ENCODE measurements at places on chromosomes 1 and 21.

- no peak for DNase-seq
Measured at GRCh38 chr1:8711151-8711550, 106.3 kb downstream of the RERE start.

- DNase-seq, result no peak
Measured at GRCh38 chr1:226597616-226598454, 49.3 kb downstream of the STUM start.

DNA sequence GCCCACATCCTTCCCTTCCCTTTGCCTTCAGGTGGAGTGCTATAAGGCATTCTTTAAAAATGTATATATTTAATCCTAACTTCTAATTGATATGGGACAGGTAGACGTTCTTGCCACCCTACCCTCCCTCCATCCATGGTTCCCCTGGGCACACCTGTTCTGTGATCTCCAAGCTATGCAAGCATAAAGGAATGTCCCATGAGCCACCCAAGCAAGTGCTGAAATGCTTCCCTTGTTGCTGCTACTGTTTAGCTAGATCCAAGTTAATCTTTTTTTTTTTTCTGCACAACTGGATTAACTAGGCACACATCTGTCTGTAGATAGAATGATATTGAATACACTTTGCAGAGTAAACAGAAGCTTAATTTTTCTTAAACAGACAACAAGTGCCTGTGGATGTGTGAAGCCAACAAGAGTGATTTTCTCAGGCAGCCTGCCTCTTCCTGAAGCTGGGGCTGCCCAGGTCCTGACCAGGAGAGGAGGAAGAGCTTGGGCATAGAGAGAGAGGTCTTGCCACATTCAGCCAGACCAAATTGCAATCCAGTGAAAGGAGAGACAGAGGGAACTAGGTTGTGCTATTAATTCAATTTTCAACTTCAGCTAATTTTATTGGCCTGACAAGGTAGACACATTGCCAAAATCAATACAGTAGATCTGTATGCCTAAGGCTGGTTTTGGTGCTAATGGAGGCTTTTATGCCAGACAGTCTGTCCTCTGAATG is 28.2 kb upstream of the ATP1B1 start:
- DNase-seq, result no peak

DNA sequence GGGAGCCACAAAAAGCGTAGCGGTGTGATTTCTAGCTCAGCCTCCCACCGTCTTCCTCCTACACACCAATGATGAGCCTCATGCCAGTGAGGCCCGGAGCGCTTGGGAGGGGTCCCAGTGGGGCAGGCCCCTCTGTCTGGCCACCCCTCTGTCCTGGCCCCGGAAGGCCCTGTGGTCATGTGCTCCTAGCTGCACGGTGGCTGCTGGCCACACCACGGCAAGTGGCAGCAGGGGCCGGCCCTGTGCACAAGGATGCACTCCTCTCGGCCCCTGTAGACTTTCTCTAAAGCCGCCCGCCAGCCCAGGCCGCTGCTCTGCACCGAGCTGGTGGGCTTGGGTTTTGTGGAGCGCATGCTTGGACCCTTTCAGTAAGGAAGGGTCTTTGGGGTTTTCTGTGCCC is 53.6 kb downstream of the KCNAB2 start:
- DNase-seq, result no peak

DNA sequence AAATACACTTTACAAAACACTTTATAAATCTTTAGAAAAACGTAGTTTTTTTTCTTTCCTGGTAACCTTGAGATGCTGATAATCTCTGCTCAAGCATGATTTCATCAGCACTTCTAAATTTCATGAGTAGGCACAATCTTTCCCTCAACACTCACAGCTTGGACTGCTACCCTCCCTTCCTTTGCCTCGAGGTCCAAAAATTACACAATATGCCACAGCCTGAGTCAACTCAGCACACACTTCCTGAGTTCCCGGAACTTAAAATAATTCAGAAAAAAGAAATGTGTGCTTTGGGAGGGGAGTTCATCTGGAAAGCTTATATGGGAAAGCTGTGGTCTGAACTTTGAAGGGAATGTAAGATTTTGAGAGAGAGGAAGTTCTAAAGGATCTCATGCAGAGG is 5.9 kb downstream of the CLCA2 start:
- DNase-seq, result no peak

DNA sequence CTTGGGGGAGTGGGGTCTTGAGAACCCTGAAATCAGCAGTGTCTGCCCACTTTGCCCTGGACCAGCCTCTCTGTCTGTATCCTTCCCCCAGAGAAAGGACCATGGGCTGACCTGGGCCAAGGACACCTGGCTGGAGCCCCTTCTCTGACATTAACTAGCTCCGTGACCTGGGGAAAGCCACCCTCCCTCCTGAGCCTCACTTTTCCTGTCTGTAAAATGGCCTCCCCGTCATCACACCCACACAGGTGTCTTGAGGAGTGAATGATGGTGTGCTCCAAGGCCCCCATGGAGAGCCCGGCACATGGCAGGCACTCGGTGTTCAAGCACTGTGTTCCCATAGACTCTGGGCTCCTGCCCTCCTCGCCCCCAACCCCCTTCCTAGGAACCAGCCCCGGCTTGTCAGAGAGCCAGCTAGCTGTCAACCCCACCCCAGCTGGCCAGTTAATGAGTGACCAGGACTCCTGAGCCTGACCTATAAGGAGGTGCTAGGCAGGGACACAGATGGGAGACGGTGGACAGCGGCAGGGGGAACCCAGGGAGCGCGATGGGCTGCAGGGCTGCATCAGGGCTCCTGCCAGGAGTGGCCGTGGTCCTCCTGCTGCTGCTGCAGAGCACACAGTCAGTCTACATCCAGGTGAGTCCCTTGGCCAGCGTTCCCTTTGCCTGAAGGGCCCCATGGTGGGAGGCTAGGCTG is at the start of gene GUCA2B:
Gene GUCA2B, plus strand, starts transcription at position 504 of the 694 bp plus-strand sequence. Its CDS starts 41 bp downstream, at position 545.
- no peak for DNase-seq

- DNase-seq, result no peak
Measured at GRCh38 chr1:205585169-205585834, 46.5 kb downstream of the ELK4 start.

- no peak for DNase-seq
Measured at GRCh38 chr1:91397605-91398004, 7.0 kb downstream of the HFM1 start.

DNA sequence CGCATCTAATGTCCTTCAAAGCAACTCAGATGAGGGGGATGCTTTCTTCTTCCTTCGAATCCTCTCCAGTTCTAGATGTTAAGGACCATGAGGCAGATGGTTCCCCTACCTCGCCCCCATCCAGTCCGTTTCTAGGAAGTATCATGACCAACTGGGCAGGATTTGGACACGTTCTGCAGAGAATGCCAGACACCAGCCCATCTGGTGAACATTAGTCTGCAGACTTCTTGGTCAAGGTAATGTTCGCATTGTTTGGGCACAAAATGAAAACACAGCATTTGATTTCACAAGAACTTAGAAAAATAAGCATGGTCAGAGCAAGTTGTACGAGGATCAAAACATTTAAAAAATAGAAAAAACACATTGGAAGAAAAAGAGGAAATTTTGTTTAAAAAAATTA is 25.4 kb upstream of the ADARB1 start:
- no peak for DNase-seq

- no peak for DNase-seq
Measured at GRCh38 chr1:240344918-240345317, 253.2 kb downstream of the FMN2 start.

- no peak for DNase-seq
Measured at GRCh38 chr1:3831689-3832088, 25.3 kb downstream of the CEP104 start.

DNA sequence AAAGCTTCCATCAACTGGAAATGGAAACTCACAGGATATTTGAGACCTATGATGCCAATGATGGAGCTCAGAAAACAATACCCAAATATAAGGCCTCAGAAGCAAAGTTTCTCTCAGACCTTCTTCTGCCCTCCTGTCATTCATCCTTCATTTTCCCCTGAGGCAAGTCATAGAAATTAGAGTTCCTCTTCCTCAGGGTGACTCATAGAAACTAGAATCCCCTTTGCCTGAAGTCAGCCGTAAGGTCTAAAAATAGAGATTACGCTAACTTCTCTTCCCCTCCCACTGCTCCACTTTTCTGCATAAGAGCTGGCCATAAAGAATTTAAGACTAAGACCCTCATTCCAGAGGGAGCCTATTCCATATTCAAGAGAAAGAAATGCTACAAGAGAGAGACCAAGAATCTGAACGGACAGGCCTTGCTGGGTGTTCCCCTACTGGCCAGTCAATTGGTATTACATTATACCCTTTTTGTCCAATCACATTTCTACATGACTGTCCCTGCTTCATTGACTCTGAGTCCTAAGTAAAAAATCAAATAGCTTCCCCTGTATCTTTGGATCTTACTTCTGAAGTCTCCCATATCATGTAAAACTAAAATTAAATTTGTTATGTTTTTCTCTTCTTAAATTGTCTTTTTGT is 994.9 kb downstream of the ADGRL2 start:
- no peak for DNase-seq

- no peak for DNase-seq
Measured at GRCh38 chr1:223820971-223821370, 24.8 kb downstream of the TP53BP2 start.

- no peak for DNase-seq
Measured at GRCh38 chr1:4394366-4394765, 260.0 kb upstream of the AJAP1 start.

All from DMS153 (cell line).